ENCODE measurements at places on chromosomes 1 and 21.

DNA sequence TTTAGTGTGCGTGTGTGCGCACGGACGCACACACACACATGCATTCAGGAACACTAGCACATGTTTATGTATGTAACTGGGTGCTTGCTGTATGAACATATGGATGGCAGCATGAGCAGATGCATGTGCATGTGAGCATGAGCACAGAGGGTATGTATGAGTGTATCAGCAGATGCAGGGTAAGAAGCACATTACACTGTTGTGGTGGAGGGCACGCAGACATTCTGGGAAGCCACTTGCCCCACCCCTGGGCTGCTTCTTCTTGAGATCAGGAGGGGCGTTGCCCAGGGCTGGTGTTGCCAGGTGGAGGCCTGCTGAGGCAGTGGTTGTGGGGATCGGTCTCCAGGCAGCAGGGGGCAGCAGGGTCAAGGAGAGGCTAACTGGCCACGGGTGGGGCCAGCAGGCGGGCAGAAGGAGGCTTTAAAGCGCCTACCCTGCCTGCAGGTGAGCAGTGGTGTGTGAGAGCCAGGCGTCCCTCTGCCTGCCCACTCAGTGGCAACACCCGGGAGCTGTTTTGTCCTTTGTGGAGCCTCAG is 3.9 kb upstream of the P3R3URF start:
- no peak for DNase-seq

DNA sequence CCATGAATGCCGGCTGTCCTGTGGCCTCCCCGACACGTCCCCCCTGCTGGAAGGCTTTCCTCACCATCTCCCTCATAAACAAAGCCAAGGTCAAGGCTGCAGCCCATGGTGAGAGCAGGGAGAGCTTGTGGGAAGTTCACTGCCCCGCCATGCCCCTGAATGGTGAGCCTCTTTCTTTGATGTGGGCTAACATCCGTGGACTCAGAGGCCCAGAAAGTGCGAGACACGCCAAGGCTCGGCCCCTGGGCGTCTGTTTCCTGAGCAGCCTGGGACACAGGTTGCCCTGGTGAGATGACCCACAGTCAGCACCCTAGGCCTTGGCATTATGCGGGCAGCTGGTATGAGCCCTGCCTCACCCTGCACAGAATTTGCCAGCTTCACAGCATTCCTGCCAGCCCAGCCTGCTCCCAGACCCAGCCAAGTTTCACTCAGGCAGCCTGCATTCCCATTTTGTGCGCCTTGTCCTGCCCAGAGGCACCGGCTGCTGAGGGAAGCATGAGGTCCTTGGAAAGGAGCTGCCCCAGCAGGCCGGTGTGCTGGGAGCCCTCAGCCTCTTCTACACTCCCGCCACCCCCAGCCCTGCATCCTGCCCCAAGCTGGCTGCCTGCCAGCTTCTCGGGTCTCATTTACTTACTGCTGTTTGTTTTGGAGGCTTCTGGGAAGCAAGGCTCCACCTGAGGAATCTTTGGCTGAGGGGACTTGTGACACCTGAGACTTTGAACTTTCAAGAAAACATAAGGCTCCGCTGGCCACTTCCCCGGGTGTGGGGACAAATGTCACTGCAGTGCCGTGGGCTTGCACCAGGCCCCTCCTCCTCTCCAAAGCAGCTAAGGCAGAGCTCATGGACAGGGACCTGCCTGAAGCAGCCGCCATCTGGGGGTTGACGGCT is 31.9 kb downstream of the NEK2 start:
- DNase-seq, result peak; percentile 45

DNA sequence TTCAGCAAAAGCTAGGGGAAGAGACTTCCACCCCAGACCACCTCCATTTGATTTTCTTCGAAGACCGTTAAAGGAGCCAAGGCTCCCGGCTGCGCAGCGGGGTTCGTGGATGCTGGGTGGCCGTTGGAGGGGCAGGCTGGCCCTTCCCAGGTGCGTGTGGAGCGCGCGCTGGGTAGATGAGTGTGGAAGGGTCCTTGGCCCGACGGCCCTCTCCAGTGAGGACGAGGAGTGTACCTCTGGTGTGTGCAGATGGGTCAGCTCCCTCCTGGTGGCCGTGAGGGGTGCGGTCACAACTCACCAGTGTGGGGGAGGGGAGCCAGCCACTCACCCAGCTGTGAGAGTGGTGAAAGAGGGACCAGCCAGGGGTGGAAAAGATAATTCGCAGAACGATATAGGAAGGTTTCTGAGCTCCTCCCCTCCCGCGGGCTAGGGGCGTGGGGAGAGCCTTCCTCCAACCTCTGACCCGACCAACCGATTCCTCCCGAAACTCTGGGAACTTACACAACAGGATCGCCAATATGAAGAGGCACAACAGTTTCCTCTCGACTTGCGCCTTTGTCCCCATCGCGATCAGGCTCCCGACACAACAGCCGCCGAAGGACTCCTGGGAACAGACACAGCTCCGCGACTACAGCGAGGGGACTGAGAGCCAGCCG is at the start of gene F11R:
Gene F11R (minus strand): TSS at position 644 of the 656 bp plus-strand sequence. CDS start 79 bp downstream, at position 565.
- DNase-seq, result no peak

GRCh38 chr1:245388687-245389086 is 233.9 kb downstream of the KIF26B start:
- no peak for DNase-seq

- DNase-seq, result no peak
These were observed 1.1 kb upstream of the FNDC10 start for GRCh38 chr1:1600861-1601563.

DNA sequence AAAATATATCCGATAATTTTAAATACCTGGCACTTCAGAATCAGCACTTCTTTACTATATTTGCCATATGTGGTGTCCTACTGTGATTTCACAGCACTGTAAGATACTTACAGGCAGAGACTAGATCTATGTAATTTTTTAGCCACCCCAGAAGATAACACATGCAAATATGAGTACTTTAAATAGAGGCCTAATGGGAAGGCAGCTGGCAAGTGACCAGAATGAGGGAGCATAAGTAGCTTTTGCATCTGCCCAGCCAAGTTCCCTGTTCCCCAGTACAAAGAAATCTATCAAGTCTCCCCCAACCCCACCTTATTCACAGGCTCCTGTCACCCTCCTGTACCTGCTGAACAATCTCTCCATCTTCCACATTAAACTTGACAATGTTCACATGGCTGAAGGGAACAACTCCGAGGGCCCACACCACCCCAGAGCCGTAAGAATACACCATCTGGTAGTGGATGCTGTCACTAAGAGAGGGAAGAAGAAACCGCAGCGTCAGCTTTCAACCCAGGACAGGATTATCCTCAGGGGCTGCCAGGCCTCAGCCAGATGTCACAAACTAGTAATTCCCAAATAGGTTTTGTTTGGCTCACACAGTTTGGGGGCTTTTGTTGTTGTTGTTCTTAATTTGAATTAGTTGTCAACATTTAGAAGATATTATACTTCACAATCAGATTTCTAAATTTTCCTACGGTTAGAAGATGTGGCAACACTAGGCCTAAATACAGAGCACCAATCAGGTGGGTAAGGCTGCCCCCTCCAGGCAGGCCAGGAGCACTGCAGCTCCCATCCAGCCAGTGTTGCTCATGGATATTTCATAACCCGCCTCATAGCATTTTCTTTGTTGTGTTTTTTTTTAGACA is 10.4 kb downstream of the EMC1 start:
- DNase-seq, result peak; percentile 45

DNA sequence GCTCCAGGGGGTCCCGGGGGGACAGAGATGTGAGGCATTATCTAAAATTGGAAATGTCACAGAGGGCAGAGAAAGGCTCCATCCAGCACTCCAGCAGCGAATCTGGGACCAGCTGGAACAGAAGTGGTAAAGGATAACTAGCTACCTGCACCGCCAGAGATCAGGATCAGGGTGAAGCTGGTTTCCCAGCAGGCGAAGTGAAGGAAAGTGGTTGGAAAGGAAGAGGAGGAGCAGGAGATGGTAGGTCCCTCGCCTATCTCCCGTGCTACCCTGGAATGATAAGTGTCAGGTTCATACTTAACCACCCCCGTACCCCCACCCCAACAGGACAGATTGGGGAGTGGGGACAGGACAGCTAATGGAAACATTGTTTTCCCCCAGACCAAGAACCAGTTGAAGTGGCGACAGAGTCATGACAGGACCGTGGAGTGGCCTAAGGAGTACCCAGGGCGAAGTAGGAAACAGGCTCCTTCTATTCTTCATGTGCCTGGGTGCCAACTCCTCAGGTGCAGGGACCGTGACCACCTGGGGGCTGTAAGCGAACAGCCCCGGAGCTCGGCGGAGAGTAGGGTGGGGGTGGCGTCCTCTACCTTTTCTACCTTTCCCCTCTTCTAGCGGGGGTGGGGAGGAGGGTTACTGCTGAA is 717 bp downstream of the B4GALT3 start:
- no peak for DNase-seq

GRCh38 chr1:67537667-67538018 is 107.4 kb upstream of the SERBP1 start:
- DNase-seq, result no peak

DNA sequence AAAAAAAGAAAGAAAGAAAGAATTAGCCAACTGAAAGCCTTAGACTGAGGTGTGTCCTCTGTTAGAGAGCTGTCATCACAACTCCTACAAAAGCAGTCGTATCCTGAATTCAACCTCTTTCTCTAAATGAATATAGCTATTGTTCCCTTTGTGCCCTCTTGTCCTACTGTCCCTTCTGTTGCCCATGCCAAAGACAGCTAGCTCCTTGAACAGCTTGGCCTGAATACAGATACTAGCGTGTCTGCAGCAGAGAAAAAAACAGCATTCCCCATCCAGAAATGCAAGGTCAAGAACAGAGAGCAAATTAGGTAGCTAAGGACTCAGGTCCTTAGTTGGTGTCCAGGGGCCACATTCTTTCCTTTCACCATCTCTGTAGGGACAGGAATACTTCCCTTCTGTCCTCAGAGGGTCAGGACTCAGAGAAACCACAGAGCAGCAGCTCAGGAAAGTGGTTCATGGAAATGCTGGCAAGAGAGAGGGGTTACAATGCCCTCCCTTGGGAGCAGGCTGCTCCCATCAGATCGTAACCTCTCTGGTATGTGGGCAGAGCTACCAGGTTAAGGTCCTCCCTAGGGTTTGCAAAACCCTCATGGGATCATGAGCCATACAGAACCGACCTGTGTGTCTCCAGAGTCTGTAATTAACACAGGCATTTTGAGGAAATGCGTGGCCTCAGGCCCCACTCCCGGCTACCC is 1.8 kb upstream of the ZBTB48 start:
- no peak for DNase-seq

DNA sequence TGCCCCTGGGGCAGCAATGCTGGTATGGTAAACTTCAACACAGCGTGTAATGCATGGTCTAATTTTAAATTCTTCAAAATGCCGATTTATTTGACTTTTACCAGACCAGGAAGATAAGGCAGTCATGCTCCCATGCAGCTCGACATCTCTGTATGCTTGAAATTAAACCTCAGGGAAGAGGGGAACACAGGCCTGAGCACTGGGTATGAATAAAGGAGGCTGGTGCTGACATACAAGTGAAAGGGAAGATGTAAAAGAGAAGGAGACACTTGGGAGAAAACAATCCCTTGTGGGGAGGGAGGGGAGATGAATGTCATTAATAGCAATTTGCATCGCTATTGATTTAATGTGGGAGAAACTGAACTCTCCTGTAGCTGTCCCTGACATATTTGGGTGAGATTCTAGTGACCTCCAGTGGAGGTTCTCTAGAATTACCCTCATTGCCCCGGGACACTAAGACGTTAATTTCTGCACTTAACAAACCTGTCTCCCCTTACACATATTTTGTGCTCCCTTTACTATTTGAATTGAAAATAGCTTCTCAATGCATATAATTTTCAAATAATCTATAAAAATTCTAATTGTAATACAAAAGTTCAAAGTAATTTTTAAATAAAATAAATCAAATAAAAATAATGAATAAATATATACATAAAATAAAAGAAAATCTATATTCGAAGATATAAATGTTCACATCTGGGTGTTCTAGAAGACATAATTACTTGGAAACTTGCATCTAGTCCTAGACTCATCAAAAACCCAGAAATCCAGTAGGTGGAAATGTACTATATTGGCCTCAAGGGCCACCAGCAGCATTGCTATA is 283.1 kb downstream of the LMX1A start:
- DNase-seq, result no peak

DNA sequence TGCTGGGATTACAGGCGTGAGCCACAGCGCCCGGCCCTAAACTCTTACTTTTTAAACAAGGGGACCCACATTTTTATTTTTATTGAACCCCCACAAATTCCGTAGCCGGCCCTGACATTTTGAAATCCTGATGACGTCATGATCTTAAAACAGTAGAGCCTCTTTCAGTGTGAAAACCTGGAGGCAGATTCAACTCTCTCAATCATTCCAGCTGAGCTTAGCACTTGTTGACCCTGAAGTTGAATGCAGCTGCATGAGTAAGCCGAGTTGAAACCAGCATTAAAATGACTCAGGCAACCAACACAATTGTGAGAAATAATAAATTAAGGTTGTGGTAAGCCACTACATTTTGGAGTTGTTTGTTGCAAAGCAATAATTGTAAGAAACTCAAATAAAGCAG is 93.9 kb upstream of the ADGRL4 start:
- DNase-seq, result no peak

DNA sequence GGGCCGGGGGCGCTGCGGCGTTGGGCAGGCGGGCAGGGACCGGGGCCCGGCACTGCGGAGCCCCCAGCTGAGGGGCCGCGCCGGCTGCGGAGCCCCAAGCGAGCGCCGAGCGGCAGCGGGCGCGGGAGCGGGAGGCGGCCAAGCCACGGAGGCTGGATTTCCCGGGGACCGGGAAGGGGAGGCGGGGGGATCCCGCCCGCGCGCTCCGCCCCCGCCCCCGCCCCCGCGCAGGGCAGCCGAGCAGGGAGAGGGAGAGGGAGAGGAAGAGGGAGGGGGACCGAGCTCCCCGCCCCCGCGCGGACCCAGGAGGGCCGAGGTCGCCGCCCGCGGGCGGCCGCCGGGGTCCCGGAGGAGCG is at the start of gene DLGAP3:
Gene DLGAP3 (minus strand): TSS at position 154 of the 356 bp plus-strand sequence. CDS start 24,267 bp downstream, outside the sequence.
- DNase-seq, result no peak

DNA sequence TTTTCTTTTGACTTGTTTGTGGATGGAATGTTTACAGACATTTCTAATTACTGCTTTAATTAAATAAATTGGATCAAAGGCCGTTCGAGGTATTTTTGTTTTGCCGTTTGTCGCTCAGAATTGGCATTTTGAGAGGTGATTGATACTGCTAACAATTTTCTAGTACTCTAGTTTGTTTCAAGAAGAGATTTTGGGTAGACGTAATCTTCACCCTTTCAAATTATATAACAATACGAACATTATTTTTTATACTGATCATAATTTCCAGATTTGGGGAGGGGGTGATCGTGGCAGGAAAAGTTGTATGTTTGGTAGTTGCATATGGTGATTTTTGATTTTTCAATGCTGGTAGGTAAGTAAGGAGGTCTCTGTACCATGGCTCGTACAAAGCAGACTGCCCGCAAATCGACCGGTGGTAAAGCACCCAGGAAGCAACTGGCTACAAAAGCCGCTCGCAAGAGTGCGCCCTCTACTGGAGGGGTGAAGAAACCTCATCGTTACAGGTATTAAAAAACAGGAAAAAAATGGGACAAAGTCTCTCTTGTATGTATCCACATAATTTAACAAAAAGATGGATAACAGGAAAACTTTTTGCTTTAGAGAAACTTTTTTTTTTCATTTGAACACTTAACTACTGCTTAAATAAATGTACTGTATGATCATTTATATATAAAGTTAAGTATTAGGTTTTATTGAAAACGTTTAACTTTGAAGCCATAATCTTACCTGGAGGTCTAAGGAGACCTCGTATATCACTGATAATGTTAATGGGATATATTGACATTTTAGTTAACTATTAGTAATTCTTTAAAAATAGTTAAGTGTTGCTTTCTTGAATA is 1.7 kb downstream of the H3-3A start:
- no peak for DNase-seq
